ENCODE measurements at places on chromosomes 11 and 22.

DNA sequence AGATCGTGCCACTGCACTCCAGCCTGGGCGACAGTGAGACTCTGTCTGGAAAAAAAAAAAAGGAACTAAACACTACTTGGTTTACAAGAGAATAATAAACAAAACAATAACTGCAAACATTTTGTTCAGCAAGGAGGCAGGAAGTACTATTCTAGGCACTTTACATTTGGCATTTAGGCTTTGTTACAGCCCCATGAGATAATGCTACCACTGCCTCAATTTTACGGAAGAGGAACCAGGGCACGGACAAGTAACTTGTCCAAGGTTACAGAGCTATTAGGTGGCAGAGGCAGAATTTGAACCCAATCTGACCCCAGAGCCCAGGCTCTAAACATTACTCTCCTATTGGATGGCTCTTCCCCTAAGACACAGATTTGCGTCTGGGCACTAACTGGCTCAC lies 108.7 kb upstream of the AKIP1 start:
- DNase-seq = no peak

- DNase-seq = no peak
Observed at GRCh38 chr11:59199546-59200422, 12.9 kb downstream of the MPEG1 start.

DNA sequence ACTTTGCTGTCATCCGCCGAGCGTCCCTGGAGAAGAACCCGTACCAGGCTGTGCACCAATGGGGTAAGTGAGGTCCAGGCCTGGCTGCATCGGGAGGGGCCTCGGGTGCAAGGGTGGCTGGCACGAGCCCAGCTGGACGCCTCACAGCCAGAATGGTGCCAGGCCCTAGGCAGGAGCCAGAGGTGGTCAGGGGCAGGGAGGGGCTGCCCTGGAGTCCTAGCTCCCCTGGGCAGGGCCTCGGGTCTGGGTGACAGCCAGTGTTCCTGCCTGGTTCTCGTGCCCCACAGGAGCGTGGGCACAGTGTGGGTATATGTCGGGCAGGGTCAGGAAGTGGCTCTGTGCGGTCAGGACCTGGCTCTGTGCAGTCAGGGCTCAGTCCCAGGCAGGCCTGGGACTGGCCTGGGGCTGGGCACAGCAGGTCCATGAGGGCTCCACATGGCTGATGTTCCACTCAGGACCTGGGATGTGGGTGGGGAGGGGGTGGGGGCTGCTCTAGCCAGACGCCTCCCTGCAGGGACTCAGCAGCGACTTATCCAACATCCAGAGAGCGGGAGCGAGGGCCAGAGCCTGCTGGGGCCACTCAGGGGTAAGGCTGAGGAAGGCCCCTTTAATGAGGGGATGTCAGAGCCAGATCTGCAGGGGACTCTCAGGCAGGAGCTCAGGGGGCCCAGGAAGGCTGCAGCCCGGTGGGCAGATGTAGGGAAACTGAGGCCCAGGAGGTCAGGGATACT lies 1.2 kb downstream of the TSPAN32 start:
- DNase-seq = peak; percentile 4

- DNase-seq = no peak
Observed at GRCh38 chr22:29842740-29843139, 4.7 kb upstream of the ASCC2 start.

DNA sequence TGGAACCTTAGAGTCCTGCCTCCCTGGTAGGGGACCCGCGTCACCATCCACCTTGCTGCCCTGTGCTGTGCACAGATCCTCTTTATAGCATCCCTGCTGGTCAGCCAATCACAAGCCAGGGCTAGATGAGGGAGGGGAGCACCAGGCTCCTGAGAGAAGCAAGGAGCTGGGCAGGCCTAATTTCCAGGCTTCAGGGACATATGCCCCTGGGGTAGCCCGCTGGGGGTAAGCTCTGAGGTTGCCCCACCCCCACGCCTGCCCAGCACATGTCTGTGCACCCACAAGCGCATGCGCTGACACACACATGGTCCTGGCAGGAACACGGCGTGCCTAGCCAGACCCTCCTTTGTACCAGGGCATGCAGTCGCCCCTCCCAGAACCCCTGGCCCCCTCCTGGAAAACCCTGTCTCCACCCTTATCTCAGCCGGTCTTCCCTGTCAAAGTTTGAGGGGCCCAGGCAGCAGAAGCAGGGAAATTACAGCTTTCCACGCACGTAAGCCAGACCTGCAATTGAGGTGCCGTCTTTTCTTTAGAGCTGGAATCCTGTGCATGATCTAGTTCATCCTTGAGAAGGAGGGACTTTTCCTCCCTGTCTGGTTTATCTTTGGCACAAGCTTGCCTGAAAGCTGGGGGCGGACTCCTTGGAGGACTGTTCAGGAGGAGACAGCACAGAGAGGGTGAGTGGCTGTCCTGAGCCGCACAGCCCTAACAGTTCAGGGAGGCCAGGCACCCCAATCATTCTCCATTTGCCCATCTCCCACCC lies 2.1 kb downstream of the SSTR3 start:
- no peak for DNase-seq

- no peak for DNase-seq
Observed at GRCh38 chr11:119316016-119316728, 758 bp downstream of the MCAM start.

- peak; percentile 25 for DNase-seq
Observed at GRCh38 chr11:123166071-123166559, 28.9 kb downstream of the CLMP start.
